Right atrium auricular region (tissue), 2 donors: ENCODE measurements at places on chromosomes 12 and 14.

- DNase-seq: no peak
Measured at GRCh38 chr14:100211893-100212292, 27.1 kb upstream of the YY1 start.

DNA sequence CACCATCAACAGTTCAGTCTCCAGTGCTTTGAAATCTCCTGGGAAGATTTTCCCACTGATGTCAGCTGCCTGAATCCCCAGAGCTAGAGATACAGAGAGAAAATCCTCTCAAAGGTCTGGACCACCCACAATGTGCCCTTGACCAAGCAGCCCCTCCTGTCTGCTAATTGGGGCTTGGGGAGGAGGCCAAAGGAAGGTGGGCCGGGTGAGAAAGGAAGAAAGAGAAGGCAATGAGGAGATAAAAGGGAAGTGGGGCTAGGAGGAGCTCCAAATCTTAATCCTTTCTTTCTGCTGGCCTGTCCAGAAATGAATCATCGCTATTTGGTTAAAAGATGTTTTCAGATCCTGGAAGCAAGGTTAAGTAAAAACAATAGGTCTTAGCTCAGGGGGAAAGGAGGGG, 322.9 kb downstream of the BCL11B start:
- DNase-seq: no peak

DNA sequence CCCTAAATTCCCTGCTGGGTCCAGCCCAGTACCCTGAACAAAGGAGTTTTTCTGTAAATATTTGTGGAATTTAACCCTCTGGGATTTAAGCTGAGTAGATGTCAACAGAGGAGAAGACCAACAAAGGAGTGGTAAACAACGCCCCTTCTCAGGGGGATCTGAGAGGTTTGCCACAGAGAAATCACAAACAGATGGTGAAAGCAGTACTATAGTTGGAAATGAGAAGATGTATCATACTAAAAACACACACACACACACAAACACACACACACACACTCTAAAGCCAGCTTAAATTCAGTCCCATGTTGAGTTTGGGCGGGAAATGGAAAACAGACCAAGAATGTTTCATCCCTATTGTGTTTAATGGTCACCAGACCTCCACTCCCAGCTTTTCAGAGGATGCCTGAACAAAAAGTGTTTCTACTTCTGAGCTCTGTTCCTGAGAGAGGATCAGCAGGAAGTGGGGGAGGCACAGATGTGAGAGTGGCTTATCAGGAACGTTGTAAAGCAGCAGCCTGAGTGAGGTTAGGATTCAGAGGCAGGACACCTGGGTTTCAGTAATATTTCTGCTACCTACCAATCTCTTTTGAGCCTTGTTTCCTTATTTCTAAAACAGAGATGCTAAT, 3.2 kb downstream of the BIN2 start:
- no peak for DNase-seq

DNA sequence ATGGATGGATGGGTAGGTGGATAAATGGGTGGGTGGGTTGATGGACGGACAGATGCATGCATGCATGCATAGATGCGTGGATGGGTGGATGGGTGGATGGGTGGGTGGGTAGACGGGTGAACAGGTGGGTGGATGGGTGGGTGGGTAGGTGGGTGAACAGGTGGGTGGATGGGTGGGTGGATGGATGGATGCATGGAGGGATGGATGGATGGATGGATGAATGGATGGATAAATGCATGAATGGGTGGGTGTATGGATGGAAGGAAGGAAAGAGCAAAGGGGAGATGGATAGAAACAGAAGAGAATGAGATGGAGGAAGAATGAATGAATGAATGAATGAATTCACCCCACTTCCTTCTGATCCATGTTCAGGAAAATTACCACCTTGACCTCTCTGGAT, 143.0 kb downstream of the KSR2 start:
- DNase-seq: no peak

DNA sequence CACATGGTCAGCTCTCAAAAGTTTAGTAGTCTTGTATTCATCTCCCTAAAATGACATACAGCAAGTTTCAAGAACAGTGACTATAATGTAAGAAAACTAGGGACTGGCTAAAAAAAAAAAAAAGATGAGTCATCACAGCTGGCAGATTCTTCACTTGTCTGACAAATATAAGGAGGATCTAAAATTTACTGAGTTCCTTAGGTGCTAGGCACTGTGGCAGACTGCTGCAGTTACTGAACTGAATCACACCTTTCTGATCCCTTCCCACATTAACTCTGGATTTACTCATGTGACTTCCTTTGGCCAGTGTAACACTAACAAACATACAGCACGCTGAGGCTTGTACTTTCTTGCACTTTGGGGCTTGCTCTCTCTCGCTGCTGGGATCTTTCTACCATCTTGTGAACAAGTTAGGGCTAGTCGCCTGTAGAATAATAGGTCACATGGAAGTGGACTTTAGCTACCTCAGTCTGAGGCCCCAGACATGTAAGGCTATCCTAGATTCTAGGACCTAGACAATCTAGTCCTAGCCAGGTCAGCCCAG, 32.1 kb downstream of the BAZ1A start:
- no peak for DNase-seq

DNA sequence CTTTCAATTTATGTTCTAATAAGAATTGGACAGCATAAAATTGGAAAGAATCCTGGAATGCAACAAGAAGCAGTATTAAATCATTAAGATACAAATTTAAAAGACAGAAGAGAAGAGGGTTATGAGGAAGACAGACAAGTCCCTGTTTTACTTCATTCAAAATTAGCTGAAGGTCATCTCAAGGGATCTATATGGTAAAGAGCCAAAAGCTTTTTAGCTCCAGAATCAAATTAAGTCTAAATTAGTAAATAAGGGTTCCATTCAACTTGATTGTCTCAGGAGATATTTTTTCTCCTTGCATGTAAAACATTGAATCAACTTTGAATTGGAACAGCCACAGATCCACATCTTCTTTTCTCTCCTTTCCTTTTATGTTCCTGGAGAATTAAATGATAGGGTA, 7.6 kb downstream of the CCDC196 start:
- DNase-seq: no peak

GRCh38 chr14:68658943-68659931, 133.6 kb downstream of the ZFP36L1 start:
- DNase-seq: peak; percentile 58

DNA sequence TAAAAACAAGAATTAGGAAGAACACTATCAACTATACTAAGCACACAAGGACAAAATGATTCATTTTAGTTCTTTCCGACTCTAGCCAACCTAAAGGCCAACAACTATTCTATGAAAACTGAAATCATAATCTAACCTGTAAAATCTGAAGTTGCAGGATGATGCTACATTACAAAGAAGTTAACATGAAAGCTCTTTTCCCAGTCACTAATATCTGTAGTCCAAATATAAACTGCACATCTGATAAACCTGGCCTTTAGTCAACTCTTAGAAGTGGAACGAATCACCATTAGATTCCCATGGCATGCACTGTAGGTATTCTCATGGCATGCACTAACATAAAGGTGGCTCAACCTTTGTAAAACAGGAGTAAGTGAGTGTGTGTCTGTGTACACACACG, 41.7 kb downstream of the BLTP3B start:
- DNase-seq: no peak

DNA sequence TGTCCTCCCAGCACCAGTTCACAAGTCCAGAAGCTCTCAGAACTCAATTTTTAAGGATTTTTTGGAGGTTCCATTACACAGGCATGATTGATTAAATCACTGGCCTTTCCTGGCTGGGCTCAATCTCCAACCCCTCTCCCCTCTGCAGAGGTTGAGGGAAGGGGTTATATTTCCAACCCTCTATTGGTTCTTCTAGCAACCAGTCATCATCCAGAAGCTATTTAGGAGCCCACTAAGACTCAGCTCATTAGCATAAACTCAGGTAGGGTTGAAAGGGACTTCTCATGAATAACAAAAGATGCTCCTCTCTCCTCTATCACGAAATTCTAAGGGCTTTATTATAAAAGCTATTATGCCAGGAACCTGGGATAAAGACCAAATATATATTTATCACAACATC, 41.5 kb downstream of the SPPL3 start:
- no peak for DNase-seq

- DNase-seq: no peak
Measured at GRCh38 chr12:29867823-29868222, 84.1 kb upstream of the TMTC1 start.

DNA sequence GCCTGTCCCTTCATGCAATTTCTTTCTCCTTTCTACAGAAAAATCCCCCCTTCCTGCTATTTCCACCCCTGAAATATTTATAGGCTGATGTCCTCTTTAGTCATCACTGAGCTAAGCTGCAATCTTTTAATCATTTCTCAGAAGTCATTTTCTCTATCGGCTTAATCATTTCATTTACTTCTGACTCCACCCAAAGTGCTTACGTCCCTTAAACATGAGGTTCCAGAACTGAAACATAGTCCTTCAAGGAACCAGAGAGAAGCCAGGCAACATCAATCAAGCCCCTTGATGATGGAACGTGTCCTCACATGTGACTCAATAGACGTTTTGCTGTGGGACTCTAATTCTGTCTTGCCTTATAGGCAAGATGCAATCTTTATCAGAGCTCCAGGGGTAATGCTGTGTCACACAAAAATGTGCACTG, 148.7 kb upstream of the KRR1 start:
- no peak for DNase-seq

- peak; percentile 99 for DNase-seq
Measured at GRCh38 chr12:14774074-14774905, 29.0 kb downstream of the WBP11 start.

DNA sequence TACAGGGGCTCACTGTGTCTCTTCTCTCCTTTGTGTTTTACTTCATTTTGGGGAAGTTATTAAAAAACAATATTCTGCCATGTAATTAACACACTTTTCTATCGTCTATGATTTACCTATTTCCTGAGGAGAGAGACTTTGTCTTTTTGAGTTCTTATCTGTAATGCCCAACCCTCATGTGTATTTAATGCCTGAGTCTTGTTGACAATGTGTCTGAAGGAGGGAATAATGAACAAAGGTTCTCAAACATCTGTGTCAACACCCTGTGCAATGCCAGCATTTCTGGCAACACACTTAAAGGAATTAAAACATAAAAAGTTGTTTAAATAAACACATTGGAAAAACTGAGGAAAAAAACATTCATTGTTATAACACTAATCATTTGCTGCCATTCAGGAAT, 147.1 kb downstream of the SLC15A5 start:
- DNase-seq: no peak

GRCh38 chr12:79517363-79517762, 173.4 kb downstream of the PAWR start:
- no peak for DNase-seq

DNA sequence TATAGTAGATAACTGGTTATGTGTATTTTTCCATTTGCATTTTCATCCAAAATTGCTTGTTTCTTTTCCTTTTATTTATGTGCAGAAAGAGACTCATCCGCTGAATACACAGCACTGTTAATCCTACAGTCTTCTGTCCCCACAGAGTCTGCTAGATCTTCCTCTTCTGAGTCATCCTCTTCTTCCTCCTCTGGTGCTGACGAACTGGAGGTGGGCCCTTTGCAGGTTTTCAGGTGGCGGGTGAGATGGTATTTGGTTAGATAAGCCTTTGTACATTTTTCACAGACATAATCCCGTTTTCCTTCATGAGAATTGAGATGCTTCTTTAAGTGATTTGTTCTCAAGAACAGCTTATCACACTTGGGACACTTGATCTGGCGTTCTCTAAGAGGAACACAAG, 26.8 kb downstream of the PRDM4 start:
- no peak for DNase-seq

- no peak for DNase-seq
Measured at GRCh38 chr12:27709932-27710591, 570 bp upstream of the MRPS35 start.

DNA sequence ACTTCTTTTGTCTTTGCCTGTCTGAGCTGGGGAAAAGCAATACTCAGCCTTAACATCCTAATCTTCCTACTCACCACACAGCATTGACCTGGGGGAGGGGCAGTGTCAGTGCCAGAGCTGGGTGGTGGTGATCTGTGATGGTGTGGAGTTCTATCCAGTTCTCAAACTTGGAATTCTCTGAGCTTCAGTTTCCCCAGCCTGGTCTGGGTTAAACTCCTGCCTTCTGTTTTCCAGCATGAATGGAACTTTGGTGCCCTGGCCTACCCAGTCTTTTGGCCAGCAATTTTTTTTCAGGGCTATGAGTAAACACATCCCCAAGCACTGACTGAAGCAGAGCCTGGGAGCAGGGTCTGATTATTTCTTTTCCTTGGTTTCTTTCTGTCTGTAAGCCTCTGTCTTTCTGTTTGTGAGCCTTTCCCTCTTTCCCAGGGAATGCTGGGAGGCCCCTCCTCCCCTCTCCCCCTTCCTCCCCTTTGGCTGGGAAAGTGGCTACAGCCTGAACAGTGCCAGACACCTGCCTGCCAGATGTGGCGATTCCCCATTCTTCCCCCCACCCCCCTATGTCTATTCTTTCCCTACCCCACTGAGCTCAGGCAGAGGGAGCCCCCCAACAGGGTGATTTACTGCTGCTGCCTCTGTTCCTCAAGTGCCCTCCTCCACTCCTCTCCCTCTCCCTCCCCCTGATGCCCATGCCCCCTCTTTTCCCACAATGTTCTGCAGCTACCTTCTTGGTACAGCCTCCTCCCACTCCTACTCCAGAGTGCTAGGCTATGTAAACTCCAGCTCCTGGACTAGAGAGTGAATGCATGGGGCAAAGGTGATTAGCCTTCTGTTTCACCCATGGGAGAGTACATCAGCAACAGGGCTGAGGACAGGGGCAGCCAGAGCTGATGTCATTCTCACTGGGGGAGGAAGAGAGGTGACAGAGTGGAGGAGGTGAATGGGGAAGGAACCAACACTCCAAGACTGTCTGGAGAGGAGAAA, 11.1 kb downstream of the GPR84 start:
- no peak for DNase-seq

GRCh38 chr12:78442454-78442801, 422.1 kb upstream of the SYT1 start:
- DNase-seq: no peak

DNA sequence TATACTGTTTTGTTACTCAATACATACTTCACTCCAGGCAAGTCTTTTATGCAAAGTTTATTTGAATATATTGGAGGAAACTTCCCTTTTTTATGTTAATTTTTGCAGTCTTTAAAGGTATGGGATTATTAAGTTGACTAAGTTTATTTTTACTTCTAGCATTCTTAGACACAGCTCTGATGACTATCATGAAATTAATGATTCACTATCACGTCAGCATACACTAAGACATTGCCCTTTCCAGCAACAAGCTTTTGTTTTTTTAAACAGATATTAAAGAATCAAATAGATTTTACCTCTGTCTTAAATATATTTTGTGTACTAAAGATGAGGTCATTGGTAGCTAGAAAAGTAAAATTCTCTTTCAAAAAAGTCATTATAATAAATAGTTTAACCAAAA, 52.1 kb downstream of the DERA start:
- DNase-seq: no peak

GRCh38 chr14:104638190-104638589, 33.6 kb upstream of the TMEM179 start:
- DNase-seq: no peak

- no peak for DNase-seq
Measured at GRCh38 chr12:69981881-69982475, 157.0 kb downstream of the MYRFL start.

DNA sequence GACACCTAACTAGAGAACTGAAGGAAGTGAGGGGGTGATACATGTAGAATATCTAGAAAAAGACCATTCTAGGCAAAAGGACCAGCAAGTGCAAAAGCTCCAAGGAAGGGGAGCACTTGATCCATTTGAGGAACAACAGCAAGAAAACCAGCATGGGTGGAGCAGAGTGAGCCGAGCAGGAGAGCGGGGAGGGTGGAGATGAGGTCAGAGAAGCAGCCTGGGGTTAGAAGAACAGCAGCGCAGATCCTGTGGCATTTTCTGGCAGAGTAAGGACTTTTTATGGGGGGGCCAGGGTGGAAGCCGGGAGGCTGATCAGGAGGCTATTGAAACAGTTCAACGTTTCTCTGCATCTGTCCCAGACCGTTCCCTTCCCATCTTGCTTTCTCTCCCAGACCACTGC, 24.5 kb upstream of the TMCC3 start:
- DNase-seq: peak; percentile 78
